ENCODE measurements at places on chromosomes 13 and 19.
A peak's percentile ranks its signal among the peaks of the same experiment; 100 is the strongest.

DNA sequence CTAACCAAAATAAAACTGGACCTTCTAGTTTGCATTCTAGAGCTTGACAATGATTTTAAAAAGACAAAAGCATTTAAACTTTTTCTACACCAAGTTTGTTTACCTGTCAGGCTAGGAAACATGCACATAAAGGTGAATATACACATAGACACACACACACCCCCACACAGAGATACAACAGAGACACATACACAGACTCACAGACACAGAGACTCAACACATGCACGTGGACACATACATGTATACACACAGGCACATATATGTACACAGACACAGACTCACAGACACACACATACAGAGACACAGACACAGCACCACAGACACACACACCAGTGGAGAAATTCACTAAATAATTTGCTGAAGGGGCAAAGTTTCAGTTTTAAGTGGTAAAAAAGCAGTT lies 155.7 kb downstream of the GPC5 start:
- DNase-seq, result no peak

GRCh38 chr13:109821103-109821502 lies 34.7 kb upstream of the IRS2 start:
- no peak for DNase-seq

- DNase-seq, result no peak
Observed at GRCh38 chr13:113737803-113738202, 21.2 kb upstream of the TMEM255B start.

DNA sequence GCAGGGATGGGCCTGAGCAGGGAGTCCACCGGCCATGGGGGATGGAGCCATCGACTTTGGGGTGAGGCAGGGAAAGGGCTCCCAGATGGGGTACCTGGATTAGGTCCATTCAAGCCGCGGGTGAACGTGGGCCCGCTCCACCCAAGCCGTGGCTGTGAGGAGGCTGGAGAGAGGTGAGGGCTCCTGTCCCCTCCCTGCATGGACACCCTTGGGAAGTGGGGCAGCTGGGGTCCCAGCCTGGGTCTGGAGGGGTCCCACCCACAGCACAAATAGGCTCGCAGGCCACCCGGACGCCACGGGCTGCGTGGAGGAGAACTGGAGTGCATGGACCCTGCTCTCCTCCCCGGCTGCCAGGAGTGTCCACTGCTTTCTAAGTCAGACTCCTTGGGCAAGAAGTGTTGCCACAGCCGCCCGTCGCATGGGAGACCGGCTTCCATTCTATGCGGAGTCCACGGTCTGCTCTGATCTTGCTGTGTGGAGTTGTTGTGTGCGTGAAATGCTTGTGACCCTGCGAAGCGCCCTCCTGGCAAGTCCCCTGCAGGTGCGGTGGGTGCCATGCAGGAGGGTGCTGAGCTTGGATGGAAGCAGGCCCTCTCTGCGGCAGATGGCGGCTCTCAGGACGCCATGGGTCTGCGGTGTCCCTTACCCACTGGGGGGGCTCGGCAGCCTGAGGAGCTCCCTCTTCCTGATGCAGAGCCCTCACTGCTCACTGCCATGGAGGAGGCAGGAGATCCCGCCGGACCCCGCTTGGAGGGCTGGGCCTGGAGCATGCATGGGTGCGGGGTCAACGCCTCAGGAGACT lies 2.0 kb downstream of the DAZAP1 start:
- no peak for DNase-seq

DNA sequence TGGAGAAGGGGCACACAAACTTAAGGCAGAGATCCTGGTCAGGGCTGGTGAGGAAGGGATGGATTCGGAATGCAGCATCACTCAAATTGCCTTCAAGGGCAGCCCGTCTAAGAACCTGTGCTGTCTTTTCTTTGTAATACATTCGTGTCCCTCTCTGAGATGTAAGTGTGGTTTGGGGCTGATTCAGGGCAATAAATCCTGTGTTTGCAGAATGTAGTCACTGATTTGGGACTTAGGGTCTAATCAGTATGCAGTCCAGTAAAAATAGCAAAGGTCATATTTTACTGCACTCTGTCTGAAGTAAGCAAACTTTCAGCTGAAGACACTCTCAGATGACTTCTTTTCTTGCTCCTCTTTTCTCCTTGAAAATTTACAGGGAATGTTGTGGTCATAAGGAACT lies 93.8 kb upstream of the C1QTNF9B start:
- no peak for DNase-seq

GRCh38 chr19:5132206-5132560 lies 163.3 kb downstream of the KDM4B start:
- no peak for DNase-seq

GRCh38 chr19:5042556-5042955 lies 73.6 kb downstream of the KDM4B start:
- no peak for DNase-seq

DNA sequence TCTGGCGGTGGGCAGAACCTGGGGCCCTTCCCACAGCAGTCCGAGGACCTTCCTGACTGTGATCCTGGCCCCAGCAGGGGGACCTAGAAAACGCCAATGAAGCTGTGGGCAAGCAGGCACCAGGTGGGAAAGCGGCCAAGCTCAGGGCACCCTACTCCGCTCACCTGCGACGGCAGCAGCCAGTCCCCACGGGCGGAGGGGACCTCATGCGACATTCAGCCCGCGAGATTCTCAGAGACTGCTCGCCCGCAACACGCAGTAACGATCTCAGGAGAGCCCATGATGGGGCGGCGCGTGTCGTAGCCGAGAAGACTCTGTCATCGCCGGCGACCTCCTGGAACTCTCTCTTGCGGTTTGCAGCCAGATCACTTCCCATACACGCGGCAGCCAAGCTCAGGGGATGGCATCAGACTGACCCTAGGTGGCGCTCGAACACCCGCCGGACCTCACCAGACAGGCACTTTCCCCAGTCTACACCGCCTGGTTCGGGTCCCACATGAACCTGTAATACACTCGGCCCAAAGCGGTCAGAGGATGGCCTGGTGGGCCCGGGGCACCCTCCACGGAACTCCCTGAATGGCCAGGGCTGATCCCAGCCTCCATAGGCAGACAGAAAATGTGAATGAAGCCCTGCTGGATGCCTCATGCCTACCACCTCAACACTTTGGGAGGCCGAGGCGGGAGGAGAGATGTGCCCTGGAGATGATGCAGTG lies 26.5 kb downstream of the MAN2B1 start:
- peak; percentile 87 for DNase-seq
